ENCODE measurements at places on chromosomes 4 and X. TPM values are rescaled to one million over a fixed set of nuclear protein-coding genes. Genes with fewer than 3 reads are reported as not detected.

NEUROG2 gene
- total RNA-seq: not detected

SHROOM2 gene
- total RNA-seq: 4.7 TPM

TBX22 gene
- total RNA-seq: not detected

LRAT gene
- total RNA-seq: 0.73 TPM

MCUB gene
- total RNA-seq: 8.8 TPM

PRRG3 gene
- not detected for total RNA-seq

CENPVL2 gene
- not detected for total RNA-seq

FGFBP1 gene
- 0.73 TPM for total RNA-seq

CCDC160 gene
- 1.2 TPM for total RNA-seq

- H3K36me3 ChIP-seq: no peaks in the 10 kb centered on the region
- H3K27me3 ChIP-seq: no peaks in the 10 kb centered on the region
- H3K27ac ChIP-seq: no peak overlapping the region
- H3K4me3 ChIP-seq: no peak overlapping the region
Observed at GRCh38 chr4:79662651-79663050, 254.6 kb upstream of the GK2 start.

DNA sequence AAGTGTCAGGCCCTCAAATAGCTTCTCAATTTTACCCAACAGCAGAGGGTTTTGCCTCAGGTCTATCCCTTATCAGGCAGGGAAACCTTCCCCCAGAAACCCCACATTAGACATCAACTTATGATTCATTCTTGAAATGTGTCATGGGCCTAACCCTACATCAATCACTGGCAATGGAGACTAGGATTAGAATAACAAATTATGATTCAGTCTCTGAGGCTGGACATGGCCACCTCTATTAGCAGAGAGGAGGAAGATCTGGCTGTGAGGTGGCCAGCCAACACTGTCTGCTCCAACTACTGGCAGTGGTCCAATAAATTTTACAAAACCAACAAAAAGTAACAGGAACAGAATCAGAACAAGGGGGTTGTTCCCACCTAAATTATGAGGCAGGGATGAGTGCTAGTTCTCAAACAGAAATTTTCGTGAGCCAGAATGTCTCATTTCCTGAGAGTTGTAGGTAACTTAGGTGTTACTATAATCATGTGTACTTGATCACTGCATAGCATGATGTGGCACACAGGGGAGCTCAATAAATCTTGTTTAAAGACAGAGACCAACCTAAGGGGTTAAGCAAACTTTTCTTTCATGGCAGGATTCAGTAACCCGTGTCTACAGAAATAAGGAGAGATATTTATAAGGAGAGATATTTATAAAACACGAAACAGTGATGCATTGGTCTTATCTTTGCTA, 126.8 kb downstream of the NFKB1 start:
- peaks cover 3% of the 10 kb centered on the region for H3K36me3 ChIP-seq
- no peak for DNase-seq
- no peak overlapping the region for H3K4me3 ChIP-seq
- H3K27ac ChIP-seq: no peak overlapping the region
- no peaks in the 10 kb centered on the region for H3K27me3 ChIP-seq
- peaks cover 26% of the 10 kb centered on the region for H3K4me1 ChIP-seq

DNA sequence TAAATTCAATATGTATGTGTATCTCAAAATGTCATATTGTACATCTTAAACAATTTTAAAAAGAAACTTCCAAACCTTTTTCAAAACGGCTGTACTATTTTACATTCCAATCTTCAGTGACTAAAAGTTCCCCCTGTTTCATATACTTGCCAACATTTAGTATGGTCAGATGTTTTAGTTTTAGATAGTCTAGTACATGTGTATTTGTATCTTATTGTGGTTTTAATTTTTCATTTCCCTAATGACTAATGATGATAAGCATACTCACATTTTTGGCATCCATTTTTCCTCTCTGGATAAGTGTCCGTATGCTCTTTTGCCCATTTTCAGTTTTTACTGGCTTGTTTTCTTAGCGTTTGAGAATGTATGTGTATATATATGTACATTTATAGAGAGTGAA, 212.2 kb upstream of the MAGEB18 start:
- H3K4me3 ChIP-seq: no peak overlapping the region
- H3K27me3 ChIP-seq: no peaks in the 10 kb centered on the region
- H3K4me1 ChIP-seq: no peaks in the 10 kb centered on the region

DNA sequence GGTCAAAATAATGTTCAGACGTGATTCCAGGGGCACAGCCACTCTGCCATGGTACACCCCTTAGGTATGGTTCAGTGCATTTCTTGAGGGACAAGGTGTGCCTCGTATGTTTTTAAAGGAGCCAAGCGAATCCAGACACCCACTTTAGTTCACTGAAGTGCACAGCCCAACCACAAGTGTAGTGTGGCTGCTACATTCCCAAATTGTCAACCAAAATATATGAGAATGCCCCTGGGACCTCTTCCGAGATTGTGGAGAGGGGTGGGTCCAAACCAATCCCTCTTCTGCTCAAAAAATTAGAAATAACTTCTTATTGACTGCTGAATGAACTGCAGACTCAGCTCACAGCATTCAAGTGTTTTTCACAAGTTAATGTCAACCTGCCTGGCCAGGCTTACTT, 7.4 kb upstream of the BRS3 start:
- H3K4me3 ChIP-seq: no peak overlapping the region
- H3K36me3 ChIP-seq: no peaks in the 10 kb centered on the region
- DNase-seq: no peak
- H3K27ac ChIP-seq: no peak overlapping the region
- no peaks in the 10 kb centered on the region for H3K27me3 ChIP-seq

DNA sequence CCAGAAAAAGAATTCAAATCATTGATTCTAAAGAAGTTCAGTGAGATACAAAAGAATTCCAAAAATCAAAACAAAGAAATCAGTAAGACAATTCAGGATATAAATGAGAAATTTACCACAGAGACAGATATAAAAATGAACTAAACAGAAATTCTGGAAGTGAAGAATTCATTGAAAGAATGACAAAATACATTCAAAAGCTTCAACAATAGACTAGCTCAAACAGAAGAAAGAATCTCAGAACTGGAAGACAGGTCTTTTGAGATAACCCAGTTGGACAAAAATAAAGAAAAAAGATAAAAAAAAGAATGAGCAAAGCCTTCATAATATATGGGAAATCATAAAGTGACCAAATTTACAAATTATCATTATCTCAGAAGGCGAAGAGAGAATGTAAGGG, 41.7 kb downstream of the CD99L2 start:
- DNase-seq: no peak
- no peaks in the 10 kb centered on the region for H3K36me3 ChIP-seq
- no peaks in the 10 kb centered on the region for H3K4me1 ChIP-seq

DNA sequence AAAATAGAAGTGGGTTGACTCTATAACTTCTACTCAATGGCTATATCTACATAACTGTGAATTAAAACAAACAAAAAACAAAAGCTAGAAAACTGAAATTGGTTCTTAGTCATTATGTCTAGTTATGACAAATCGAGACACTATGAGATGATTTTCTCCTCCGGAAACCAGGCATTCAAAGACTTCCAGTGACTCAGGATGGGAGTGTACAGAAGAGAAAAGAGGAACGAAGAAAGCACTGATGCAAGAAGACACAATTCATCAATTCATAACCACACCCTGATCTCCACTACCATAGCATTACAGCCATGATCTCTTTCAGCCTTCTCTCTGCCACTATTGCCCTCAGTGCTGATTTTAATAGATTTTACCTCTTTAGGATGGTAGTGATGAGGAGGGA, 253.6 kb downstream of the CBLL2 start:
- no peak for DNase-seq
- no peaks in the 10 kb centered on the region for H3K36me3 ChIP-seq
- no peak overlapping the region for H3K4me3 ChIP-seq
- no peak overlapping the region for H3K27ac ChIP-seq
- no peaks in the 10 kb centered on the region for H3K4me1 ChIP-seq
- H3K27me3 ChIP-seq: no peaks in the 10 kb centered on the region

GRCh38 chr4:152072906-152073305, 312.1 kb upstream of the GATB start:
- DNase-seq: no peak
- H3K4me1 ChIP-seq: no peaks in the 10 kb centered on the region
- no peaks in the 10 kb centered on the region for H3K27me3 ChIP-seq
- no peaks in the 10 kb centered on the region for H3K36me3 ChIP-seq
- no peak overlapping the region for H3K4me3 ChIP-seq

- no peaks in the 10 kb centered on the region for H3K36me3 ChIP-seq
- no peak for DNase-seq
Observed at GRCh38 chrX:19709812-19710518, 177.4 kb downstream of the SH3KBP1 start.

Measured in stomach (tissue), 19 donors.